ENCODE measurements at places on chromosomes 3 and 15. TPM values are rescaled to one million over a fixed set of nuclear protein-coding genes. Genes with fewer than 3 reads are reported as not detected.

The XRN1 gene
- total RNA-seq, result 19.6 TPM

DNA sequence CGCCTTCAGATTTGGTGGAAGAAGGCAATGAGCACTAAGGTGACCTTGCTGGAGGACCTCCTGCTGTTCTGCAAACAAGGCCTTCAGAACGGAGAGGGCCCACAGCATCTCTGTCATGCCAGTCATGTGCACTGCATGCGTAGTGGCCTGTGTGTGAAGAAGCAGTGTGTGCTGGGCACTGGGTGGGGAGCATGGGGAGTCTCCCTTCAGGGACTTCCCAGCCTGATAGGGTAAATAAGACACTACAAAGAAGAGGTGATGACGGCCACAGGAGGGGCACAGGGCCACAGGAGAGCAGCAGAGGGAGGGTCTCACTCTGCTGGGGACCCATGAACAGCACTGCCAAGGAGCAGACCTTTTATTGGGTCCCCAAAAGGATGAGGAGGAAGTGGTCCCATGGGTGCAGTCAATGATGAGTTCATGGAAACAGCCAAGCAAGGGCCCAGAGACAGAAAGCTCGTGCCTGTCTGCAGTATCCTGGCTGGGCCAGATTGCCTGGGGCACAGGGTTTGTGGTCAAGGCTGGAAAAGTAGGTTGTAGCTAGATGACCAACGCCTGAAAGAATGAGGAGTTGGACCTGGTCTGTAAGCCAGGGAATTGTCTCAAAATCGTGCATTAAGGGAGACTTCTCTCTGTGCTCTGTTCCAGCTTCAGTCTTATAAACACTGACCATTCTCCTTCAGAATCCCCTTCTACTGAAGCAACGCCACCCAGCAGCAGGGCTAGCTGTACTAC lies 67.8 kb upstream of the SEC61A1 start:
- no peak for DNase-seq

DNA sequence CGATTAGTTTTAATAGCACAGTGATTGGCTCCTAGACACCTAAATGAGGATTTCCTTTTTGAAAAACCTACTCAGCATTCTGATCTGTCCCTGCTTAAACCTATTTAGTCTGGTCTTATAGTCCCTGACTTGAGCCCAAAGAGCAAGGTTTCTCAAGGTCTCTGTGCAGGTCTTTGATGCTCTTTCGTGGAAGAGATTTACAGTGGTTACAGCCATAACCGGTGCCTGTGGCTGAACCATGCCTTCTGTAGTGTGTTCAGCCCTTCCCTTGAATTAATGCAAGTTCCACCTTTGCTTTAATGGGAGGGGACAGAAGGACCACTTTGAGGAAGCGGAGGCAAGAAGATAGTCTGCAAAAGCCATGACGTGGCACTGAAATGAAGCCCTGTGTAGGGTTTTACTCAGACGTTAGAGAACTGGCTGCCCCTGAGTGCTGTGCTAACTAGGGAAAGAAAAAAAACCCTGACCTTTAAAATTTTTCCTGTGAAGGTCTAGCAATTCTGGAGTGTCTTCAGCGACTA lies 43.0 kb downstream of the ZBTB38 start:
- no peak for DNase-seq

The PLA2G4D gene
- not detected for total RNA-seq

The RBP2 gene
- total RNA-seq, result not detected

DNA sequence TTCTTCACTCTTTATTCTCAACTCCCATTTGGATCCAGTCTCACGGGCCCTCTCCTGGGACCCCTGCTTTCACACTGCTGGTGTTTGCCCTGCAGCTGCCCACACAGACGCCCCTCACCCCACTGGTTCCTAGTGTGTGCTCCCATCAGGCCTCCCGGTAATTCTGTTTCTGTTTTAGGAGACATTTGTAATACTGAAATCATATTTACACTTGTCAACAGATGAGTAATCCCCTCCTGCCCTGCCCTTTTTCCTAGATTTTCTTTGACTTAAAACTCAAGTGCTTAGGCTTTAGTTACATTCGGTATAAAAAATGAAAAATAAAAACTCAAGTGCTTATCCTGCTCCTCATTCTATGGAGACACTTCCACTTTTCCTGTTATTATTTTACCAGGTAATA lies 18.4 kb upstream of the ABTB1 start:
- DNase-seq, result no peak

The VEPH1 gene
- total RNA-seq, result not detected

DNA sequence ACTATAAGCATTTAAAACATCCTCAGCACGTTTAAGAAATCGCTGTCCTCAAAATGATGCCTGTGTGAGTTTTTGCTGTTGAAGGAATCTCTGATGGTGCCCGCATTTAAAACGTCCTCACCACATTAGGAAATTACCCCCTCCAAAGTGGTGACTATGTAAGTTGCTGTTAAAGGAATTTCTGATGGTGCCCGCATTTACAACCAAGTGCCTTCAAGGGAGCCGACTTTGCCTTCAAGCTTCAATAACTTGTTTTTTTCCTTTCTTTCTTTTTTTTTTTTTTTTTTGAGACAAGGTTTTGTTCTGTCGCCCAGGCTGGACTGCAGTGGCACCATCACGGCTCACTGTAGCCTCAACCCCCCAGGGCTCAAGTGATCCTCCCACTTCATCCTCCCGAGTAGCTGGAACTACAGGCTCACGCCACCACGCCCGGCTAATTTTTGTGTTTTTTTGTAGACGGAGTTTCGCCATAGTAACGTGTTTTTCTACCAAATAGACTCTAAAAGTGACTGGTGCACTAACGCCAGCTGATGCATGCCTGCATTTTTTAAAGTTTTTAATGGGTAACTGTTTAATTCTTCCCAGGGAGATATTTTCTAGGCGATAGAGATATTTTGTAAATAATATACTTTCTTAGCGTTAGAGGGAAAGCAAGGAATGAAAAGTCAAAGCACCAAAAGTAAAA lies 19.0 kb upstream of the TSEN2 start:
- no peak for DNase-seq

DNA sequence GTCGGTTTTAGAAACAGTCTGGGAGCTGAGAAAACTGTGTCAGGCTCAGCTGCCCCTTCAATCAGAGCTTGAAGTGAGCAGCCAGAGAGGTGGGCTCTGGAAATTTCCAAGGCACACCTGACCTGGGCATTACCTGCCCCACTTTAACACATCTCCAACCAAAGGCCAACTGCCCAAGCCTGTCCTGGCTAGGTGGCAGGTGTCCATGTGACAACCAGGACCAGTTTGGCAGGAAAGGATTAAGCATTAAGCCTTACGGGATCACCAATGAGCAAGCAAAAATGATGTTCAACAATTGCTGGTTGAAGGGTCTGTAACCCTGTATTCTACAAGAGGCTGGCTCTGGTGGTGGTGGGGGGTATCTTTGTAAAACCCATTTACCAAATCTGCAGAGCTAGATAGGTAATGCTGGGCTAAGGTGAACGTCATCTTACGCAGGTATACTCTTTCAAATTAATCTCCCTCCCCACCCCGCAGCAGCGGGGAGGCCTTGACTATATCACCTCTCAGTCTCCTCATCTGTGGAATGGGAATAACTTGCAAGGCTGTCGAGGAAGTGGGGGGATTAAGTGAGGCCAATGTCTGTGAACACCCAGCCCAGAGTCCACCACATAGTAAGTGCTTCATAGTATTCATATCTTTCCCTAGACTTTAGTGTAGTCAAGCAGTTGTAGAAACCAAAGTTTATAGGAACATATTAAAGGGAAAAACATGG lies 183.2 kb downstream of the MEGF11 start:
- DNase-seq, result no peak

- DNase-seq, result no peak
Measured at GRCh38 chr3:11080492-11080891, 73.8 kb upstream of the HRH1 start.

The BCHE gene
- 39.0 TPM for total RNA-seq

- no peak for DNase-seq
Measured at GRCh38 chr3:5463991-5464390, 276.5 kb downstream of the EDEM1 start.

DNA sequence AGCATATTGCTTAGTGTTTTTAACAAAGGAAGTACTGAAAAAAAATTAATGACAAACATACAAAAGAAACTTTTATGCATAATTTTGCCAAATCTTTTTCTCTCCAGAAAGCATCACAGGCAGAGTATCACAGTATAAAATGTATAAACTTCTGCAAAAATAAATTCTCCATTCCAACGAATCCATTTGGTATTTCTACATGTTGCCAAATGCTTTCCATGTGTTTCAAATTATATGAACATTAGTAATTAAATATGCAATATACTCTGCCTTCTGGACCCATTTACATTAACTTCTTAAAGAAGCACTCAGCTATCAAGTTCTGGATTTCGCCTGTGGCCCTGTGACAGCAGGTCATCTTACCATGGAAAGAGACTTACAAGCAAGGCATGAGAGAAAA lies 189.1 kb upstream of the ALCAM start:
- no peak for DNase-seq

The FBXO40 gene
- total RNA-seq, result not detected

DNA sequence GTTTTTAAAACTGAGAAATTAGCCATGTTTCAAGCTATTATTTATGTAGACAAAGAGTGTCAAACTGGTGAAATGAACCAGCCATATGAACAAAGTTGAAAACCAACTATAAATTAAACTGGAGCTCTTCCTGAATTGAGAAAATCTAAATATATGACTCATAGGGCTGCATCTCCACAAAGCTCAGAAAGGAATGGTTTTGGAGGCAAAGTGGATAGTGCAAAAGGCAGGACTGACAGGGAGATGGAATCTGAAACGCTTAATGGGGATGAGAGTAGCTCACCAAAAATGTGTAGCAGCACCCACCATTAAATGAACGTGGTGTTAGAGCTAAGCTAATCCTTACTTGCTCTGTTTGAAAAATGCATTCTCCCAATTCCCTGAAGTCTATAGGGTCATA lies 1066.0 kb downstream of the AGBL1 start:
- DNase-seq, result no peak

DNA sequence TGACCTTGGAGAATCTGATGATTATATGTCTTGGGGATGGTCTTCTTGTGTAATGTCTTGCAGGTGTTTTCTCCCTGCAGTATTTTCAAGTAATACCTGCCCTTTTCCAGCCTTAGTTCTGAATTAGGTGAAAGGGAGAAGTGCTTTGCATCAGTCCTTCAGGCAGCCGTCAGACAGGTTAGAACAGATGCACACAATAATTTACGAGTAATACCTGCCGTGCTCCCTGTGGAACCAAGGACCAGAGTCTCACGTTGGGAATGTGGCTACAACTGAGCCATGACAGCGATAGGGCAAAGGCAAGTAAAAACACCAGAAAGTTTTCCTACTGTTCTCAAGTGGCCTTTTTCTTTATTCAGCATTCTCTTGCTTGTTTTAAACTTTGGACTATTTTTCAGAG lies 69.1 kb downstream of the CHCHD6 start:
- DNase-seq, result no peak

The TGM5 gene
- total RNA-seq, result not detected

The GPR149 gene
- total RNA-seq, result not detected

GRCh38 chr3:176969506-176969905 lies 227.8 kb downstream of the TBL1XR1 start:
- DNase-seq, result no peak

GRCh38 chr3:100072326-100073048 lies 41.8 kb downstream of the FILIP1L start:
- no peak for DNase-seq

DNA sequence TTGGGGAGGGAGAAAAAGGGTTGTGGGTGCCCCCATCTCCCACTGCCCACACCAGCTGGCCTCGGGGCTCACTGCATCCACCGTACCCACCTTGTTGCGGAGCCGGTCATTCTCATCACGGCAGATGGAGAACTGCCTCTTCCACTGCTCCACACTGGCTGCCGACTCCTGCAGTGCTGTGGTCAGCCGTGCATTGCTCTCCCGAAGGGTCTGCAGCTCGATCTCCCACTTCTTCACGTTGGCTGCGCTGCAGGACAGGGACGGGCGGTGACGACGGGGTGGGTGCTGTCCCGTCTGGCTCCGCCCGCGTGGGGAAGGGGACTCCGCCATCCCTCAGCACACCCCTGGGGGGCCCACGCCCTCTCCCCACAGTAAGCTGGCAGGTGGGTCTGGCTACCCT lies 45.1 kb downstream of the WHAMM start:
- DNase-seq, result no peak

The ICE2 gene
- 49.0 TPM for total RNA-seq

GRCh38 chr3:63900459-63900858 lies 11.7 kb downstream of the SCAANT1 start:
- no peak for DNase-seq

The ZNF385D gene
- total RNA-seq, result not detected

The TIMP4 gene
- 4.7 TPM for total RNA-seq

The EPHA3 gene
- 7.8 TPM for total RNA-seq
